ENCODE measurements at places on chromosomes 3 and 15.

DNA sequence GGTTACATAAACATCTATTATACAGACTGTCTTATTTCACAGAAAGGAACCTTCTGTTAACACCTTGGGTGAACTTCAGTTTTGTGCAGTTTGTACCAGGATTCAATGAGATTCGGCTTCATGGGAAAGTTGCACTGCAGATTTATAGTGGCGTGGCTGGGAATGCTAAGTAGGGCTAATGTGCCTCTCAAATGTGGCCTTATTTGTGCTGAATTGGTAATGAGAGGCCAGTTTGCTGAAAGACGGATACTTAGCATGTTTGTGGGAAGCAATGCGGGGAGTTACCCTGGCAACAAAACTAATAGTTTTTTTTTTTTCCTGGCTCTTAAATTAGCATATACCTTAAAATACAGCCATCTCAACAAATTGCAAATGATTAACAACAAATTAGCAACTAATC, 28.6 kb upstream of the CEMIP start:
- no peak for DNase-seq

- no peak for DNase-seq
Measured at GRCh38 chr3:143935678-143936077, 35.9 kb upstream of the DIPK2A start.

DNA sequence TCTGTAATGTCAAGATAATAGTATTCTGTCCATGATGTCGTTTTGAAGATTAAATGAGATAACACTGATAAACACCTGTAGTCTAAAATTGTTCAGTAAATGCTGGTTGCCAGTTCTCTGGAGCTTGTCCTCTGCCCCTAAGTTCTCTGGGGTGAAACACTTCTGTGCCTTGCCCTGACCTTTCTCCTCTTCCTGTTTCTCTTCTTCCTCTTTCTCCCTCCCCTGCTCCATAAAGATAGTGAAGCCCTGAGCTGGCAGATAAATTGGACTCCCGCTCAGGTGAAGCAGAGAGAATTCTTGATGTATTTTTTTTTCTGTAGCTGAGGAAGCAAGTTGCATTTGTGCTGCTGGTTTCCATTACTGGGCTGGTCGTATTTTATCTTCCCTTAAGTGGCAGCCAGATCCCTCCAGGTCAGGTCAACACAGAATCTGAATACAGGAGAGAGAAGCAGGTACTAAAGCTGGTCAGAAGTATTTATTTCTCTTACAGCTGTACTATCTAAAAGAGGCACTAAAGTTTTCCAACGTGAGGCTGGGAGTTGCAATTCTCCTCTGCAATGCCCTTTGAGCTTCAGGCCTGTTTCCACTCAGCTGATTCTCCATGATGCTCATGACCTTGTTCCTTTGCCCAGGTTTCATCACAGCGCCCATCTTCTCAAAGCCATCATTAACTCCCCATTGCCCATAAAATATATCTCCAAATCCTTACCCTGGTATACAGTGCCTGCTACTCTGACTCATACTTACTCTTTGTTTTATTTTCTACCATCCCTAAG, 319.3 kb upstream of the CFAP20DC start:
- no peak for DNase-seq

DNA sequence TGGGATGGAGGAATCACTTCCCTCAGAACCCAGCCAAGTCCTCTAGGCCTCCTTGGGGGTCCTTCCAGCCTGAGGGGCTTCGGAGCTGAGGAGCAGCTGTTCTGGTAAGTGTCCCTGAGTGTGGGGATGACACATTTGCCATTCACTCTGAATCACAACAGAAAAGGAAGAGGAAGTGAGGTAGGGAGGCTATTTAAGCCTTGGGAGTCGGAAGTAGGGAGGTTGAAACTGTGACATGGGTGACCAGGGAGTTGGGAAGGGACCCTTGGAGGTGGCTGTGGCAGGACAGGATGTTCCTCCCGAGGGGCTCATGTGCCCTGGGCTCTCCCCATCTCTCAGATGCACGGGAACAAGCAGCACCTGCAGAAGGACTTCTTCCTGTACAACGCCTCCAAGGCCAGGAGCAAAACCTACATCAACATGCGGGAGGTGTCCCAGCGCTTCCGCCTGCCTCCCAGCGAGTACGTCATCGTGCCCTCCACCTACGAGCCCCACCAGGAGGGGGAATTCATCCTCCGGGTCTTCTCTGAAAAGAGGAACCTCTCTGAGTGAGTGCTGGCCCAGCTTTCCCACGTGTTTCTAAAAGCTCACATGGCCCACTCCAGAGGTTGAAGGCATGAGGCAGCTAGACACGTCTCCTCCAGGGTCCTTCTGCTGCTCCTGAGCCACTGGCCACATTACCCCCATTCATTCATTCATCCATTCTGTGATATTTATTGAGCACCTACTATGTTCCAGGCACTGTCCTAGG, 43.3 kb downstream of the CAPN3 start:
- DNase-seq = no peak

DNA sequence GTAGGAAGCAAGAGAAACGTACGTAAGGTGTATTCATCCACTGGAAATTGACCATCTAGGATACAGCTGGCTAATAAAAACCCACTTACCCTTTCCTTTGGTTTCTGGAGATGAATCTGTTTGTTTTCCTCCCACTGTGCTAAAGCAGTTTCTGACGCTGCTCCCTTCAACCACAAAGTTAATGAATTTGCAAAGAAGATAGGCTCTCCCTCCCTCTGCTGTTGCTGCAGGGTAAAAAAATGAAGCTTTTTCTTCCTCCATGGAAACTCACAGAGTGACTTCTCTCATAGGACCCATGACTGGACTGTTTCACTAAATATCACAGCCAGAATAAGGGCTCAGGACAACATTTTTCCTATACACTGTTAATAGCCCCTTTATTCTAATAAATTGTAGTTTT, 172.1 kb upstream of the LRRN1 start:
- no peak for DNase-seq
